ENCODE measurements at places on chromosomes 2 and 18.

DNA sequence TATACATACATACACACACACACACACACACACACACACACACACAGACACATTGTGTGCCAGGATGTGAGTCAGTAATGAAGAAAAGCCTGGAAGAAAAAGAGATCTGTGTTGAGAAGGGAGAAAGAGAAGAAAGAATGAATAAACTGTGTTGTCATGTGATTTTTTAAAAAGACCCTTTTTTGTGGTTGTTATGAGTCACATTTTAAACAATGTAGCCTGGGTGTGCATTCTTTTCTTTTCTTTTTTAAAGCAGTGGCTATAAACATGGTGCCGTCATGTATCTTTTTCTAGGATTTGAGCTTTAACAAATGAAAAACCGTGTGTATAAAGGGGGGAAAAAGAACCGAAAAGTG lies 87.2 kb downstream of the NRP2 start:
- no peak for DNase-seq

GRCh38 chr2:55839182-55839819 lies 84.3 kb downstream of the EFEMP1 start:
- no peak for DNase-seq

- no peak for DNase-seq
These were observed 43.1 kb downstream of the INHBB start for GRCh38 chr2:120389036-120389391.

- DNase-seq = no peak
These were observed 95.4 kb downstream of the KCNE4 start for GRCh38 chr2:223147431-223147830.

- DNase-seq = no peak
These were observed 510.3 kb upstream of the SETBP1 start for GRCh38 chr18:44170208-44170880.

DNA sequence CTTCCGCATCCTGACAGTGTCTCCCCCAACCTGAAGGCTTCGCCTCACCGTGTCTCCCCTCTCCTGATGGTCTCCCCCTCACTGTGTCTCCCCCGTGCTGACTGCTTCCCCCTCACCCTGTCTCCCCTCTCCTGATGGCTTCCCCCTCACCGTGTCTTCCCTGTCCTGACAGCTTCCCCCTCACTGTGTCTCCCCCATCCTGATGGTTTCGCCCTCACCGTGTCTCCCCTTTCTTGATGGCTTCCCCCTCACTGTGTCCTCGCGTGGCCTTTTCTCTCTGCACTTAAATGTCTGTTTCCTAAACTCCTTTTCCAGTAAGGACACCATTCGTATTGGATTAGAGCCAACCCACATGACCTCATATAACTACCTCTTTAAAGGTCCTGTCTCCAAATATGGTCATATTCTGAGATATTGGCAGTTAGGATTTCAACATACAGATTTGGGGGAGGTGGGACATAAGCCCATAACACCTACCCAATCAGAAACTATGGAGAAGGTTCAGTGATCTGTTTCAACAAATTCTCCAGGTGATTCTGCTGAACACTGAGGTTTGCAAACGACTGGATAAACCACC lies 47.9 kb upstream of the RAB27B start:
- no peak for DNase-seq

DNA sequence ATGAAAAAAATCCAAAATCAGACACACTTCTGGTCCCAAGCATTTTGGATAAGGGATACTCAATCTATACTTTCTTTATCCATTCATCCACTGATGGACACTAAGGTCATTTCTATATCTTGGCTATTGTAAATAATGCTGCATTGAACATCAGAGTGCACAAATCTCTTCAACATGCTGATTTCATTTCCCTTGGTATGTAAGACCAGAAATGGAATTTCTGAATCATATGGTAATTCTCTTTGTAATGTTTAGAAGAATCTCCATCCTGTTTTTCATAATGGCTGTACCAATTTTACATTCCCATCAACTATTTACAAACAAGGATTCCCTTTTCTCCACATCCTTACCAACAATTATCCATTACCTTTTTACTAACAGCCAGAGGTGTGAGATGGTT lies 33.7 kb upstream of the MCM6 start:
- no peak for DNase-seq

- peak; percentile 18 for DNase-seq
These were observed 128.6 kb upstream of the NYAP2 start for GRCh38 chr2:225270861-225271260.

- peak; percentile 93 for DNase-seq
These were observed 167.2 kb downstream of the DDX1 start for GRCh38 chr2:15758848-15759247.

- peak; percentile 29 for DNase-seq
These were observed 160.7 kb upstream of the NT5C1B start for GRCh38 chr2:18749912-18750526.

DNA sequence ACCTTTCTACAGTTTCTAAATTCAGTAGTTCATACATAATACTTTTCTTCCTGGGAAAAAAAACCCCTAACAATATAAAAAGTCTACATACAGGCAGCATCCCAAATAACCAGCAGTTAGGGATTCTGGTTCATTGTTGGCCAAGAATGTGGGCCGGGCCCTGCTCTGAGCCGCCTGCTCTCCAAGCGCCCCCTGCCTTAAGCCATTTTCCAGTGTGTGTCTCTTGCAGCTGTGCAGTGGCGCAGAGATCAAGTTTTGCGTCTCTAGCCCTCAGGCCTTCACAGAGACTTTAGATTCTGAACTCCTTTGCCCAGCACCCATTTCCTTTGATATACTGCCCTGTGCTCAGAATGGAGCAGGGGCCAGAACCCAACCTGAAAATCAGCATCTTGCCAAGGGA lies 32.9 kb downstream of the RMC1 start:
- no peak for DNase-seq

DNA sequence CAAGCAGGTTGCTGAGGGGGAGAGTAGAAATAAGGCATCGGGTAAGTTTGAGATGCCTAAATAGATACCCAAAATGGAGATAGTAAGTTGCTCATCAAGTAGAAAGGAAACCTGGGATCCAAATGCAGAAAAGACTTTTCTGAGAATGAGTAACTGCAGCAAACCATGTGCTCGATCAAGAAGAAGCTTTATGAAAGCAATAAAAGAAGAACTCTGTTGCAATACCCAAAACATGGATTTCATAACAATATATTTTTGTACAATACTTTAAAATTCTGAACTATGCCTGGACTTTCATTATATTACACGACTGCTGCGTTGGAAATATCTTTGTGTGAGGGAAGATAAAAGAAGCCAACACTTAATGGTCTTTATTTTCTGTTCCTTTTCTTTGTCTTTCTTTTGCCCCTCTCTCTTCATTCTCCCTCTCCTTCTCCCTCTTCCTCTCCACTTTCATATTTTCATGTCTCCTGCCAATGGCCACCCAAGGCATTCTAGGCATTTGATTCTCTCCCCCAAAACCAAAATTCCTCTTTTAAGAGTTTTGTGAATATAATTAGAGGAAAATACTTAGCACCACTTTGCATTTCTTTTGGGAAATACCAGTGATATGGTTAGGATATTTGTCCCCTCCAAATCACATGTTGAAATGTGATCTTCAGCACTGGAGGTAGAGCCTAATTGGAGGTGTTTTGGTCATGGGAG lies 257.6 kb downstream of the MREG start:
- no peak for DNase-seq

Measured in SK-N-DZ (cell line).